ENCODE measurements at places on chromosomes 1 and 21.

DNA sequence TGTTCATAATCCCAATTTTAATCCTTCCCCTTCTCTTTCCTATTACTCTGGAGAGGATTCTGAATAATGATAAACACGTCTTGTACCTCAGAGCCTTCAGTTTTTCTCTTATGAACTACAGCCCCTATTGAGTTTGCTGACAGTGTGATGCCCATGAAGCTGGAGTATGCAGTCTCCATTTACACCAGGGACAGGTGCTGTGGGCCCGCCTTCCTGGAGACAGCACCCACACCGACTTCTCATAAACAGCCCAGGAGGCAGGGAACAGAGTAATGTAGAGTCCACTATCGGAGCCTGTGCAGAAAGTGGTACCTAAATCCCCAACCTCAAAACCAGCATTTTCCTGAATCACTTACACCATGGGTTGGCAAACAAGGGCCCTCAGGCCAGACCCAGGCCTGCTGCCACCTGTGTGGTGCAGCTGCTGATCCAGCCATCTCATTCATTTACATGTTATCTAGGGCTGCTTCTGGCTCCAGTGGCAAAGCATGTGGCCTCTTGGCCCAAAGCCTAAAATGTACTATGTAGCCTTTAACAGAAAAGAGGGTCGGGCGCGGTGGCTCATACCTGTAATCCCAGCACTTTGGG is 95.1 kb upstream of the KRTAP19-8 start:
- no peak for DNase-seq

- DNase-seq = no peak
These were observed 27.1 kb downstream of the ZBTB17 start for GRCh38 chr1:15948595-15949452.

GRCh38 chr1:207077470-207078377 is 10.9 kb upstream of the C4BPB start:
- peak; percentile 46 for DNase-seq

GRCh38 chr1:246482805-246483568 is 24.1 kb downstream of the SMYD3 start:
- no peak for DNase-seq

DNA sequence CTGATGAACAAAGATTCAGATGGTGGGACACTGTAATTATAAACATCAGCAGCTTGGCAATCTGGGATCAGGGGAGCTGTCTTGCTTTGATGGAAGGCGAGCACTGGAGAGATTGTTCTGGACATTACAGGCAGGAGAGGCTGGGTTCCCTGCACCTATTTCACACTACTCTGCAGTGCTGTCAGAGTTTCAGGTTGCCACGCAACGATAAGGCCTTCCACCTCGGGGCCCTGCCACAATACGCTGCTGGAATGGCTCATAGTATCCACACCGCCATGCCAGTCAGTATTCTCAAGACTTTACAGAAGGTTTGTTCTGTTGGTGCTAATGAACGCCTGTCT is 96.8 kb downstream of the GLIS1 start:
- DNase-seq = no peak

DNA sequence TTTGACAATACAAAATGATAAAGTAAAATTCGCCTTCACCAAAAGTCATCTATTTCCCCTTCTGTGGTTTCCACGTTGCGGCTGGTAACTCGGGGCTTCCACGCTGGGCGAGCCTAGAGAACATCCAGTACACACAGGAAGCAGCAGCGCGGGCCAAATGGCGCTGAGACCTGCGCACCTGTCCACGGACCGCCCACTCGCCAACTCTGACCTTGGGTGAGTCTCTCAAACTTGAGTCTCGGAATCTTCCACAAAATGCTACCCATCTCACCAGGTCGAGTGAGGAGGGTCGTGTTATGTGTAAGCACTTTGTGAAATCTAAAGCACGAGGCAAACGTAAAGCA is 820 bp upstream of the TTF2 start:
- no peak for DNase-seq

DNA sequence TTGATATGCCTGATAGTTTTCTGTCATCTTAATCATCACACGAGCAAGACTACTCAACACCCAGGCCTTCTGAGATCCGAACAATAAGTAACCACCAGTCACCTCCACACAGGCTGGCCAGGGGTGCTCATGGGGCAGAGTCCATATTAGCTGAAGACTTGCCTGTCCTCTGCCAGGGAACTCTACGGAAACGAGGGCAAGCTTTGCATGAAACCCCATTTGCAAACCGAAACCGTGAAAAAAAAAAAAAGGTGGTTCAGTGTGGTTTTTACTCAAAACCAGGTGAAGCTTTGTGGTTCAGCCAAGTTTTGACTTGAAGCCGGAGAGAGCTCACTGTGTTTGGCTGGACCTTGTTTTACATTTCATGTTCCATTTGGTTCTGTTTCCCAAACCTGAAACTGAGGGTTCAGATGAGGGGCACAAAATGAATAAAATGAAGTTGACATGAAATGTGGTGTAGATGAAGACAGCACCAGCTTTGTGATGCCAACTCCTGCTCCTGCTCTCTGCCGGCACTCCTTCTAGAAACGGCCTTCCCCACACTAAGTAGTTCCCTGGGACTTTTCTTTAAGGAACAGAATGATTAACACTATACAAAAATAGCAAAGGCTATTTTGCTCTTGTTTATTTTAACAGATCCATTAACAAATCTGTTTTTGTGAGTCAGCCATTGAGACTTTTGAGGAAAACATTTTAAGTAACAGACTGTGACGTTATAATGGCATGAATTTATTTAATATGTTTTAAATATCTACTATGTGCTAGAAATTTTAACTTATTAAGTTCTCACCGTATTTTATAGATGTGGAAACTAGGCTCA is 74.7 kb downstream of the RUNX1 start:
- no peak for DNase-seq

GRCh38 chr1:16189921-16190621 is 22.4 kb downstream of the ARHGEF19 start:
- no peak for DNase-seq

DNA sequence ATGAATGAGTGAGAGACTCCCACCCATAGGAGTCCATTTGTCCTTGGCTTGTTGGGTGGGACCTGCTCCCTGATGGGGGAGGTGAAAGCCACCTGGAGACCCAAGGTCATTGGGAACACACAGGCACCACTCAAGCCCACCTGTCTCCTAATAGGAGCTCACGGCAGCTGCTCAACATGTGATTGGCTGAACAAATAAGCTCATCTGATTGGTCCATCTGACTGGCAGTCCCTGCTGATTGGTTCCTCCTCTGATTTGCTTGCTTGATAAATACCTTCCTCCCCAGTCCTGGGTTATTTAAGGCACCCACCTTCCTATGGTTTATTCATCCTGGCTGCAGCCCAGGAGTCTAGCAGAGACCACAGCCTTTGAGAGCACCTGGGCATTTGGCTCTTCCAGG is 502.9 kb downstream of the PTPRU start:
- no peak for DNase-seq

- DNase-seq = no peak
These were observed 1.6 kb downstream of the IGSF21 start for GRCh38 chr1:18109058-18109755.

- no peak for DNase-seq
These were observed 28.1 kb downstream of the SPSB1 start for GRCh38 chr1:9320520-9321479.

DNA sequence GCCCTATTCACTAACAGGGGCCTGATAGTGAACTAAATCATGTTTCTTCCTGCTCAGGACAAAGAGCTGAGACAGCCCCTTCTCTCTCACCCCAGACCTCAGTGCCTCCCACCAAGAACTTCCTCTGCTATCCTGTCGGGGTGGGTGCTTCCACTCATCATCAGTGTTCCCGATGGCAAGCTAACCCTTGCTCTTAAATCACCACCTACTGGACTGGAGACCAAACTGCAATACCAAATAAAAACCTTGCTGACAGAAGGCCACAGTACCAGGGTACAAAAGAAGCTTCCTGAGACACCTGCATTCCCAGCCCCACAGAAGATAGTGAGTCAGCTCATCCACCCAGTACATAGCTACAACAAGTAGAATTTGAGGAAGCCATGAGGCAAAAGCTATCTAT is 799.5 kb downstream of the LTN1 start:
- no peak for DNase-seq

- peak; percentile 32 for DNase-seq
These were observed 2.3 kb upstream of the HMGCS2 start for GRCh38 chr1:119771016-119771415.

- no peak for DNase-seq
These were observed 671 bp downstream of the DNAJC11 start for GRCh38 chr1:6700853-6701436.

DNA sequence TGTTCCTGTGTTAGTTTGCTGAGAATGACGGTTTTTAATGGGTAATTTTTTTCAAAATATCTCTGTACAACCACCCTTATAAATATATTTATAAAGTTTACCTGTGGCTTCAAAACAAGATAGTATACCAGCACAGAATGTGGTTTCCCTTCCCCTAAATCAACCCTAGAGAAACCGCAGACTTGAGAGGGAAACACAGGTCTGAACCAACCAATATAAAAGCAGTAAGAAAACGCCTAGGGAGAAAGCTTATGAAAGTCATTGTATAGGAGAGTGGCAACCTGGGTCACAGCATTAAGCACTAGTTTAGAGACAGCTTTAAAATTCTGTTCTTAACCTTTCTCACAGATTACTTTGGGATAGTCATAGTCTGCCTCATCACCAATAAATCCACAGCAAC is 180.6 kb upstream of the LHX8 start:
- no peak for DNase-seq

- DNase-seq = no peak
These were observed 1412.7 kb downstream of the KCNT2 start for GRCh38 chr1:195195423-195196057.

DNA sequence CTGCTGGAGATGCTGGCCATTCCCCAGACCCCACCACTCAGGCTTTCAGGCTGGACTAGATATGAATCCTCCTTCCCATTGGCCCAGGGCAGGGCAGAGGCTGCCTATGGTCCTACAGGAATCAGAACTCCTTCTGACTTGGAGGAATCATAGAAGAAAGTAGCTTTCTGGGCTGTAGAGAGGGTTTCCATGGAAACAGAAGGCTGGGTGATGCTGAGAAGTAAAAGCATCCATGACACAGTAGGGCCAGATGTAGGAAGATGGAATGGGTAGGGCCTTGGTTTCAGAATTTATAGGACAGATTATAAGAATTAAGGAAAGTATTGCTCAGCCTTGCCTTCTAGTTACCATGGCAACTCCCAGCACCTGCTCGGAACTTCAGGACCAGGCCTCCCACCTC is 9.0 kb downstream of the NT5C1A start:
- no peak for DNase-seq

- no peak for DNase-seq
These were observed 429.0 kb downstream of the KIF26B start for GRCh38 chr1:245583575-245584330.

DNA sequence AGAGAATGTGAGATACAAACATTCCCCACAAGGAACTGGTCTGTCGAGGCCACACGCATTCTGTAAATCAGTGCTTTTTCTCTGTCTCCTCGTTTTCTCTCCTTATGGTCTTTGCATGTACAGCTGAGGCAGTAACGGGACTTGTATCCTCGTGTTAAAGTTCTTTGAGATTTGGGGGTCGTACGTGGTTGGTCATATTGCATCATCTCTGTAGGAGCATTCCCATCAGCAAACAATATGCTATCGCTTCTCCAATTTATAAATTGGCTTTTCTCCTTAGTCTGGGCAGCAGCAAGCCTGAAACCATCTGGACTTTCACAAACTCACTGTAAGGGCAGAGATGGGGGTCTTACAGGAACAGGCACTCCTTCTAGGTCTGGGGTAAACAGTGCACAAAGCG is 13.0 kb upstream of the TRIM17 start:
- DNase-seq = no peak

- DNase-seq = no peak
These were observed 40.2 kb upstream of the KCNA10 start for GRCh38 chr1:110559157-110559556.

DNA sequence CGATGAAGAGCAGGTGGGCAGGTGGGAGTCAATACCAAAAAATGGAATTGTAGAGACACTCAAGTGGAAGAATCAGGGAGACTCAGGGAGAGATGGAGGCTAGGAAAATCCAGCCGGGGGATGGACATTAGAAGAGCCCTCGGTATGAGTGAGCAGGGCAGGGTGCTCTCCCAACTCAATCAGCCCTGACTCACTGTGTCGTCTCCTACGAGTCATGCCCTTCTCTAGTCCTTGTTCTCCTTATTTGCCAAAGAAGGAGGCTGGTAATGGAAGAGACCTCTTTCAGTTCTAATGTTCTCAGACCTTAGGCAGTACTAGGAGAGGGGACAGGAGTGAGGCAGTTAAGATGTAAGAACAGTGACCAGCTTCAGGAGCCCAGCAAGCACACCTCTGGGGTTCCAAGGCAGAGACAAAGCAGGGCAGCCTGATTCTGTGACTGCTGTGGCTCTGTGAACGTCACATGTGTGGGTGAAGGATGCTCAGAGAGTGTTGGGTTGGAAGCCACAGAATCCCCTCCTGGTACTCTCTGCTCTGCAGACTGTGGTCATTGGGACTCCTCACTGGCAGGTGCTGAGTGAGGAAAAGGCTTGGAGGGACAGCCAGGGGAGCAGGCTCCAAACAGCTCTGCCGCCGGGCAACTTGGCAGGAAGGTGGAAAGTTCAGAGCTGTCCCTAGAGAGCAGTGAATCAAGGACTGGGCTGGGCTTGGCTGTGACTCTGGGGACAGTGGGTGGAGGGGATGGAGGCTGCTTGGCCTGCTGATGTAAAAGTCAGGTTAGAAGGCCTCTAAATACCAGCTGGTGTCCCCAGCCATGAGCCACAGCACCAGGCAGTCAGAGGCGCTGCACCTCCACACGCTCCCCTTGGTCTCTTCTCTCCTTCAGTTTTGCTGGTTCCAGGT is 11.1 kb upstream of the GJA5 start:
- DNase-seq = no peak

- DNase-seq = no peak
These were observed 10.0 kb downstream of the ADAMTS1 start for GRCh38 chr21:26835027-26835713.

DNA sequence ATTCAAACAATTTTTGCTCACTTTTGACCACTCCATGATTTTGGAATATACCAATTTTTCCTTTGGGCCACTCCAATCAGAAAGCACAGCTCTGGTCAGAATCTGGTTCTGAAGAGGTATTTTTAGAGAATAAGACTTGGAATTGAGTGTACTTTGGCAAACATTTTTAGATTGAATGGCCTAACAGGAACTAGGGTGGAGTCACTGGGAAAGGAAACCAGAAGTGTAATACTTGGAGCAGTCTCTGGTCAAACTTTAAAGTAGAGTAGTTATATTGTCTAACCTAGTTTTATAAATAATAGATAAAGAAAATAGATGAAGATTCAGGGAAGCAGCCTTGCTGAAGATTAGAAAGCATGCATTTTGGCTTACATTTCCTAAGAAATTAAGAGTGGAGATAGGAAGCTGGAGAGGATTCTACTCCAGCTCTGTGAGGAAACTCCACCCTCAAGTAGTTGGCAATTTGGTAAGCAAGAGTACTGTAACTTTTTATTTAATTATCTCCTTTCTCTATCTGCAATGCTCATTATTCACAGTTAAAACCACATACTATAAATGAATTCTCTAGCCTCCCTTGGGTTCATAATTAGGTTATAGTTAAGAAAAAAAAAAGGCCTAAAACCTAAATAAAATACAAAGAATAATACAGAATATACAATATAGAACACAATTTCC is 15.8 kb downstream of the STIL start:
- no peak for DNase-seq

- DNase-seq = no peak
These were observed 976 bp upstream of the BMP8B start for GRCh38 chr1:39789571-39790110.

- DNase-seq = no peak
These were observed 84.2 kb upstream of the DISP3 start for GRCh38 chr1:11394592-11395245.

Data from hematopoietic multipotent progenitor cell (in vitro differentiated cells).